ENCODE measurements at places on chromosomes 16 and 17. TPM values are rescaled to one million over a fixed set of nuclear protein-coding genes. Genes with fewer than 3 reads are reported as not detected.

The CLDN9 gene
- 0.35 TPM for total RNA-seq

DNA sequence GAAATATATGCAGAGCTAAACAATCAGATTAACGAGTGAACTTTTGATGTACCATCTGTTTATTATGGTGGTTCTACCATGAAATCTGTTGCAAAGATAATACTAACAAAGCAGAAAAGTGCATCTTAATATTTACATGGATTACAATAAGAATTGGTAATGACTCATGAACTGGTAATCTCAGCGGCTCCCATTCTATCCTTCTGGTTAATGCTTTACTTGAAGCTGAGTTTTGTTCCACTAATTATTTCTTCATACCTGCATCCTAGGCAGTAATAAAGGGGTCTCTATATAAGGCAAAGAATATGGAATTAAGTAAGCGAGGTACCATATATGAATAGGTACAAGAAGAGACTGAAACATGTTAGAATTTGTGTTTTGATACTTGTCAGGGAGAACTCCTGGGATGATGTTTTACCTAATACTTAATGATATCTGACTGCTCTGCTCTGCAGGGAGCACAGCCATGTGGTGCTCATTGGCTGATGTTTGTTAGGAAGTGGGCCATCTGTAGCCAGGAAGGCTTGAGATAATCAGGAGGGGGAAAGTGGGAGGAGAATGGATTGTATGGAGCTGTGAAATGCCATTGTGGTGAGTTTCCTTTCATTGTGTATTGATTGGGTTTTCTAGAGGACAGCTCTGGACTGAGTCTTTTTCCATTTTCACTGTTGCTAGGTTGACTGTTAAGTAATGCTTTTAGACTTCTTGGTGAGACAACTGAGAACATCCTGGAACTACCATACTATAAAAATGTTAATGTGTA lies 52.6 kb downstream of the MAP2K6 start:
- H3K27me3 ChIP-seq = no peaks in the 10 kb centered on the region
- no peak overlapping the region for H3K4me3 ChIP-seq
- peak overlapping the region; percentile 49 for H3K27ac ChIP-seq
- no peak for DNase-seq

DNA sequence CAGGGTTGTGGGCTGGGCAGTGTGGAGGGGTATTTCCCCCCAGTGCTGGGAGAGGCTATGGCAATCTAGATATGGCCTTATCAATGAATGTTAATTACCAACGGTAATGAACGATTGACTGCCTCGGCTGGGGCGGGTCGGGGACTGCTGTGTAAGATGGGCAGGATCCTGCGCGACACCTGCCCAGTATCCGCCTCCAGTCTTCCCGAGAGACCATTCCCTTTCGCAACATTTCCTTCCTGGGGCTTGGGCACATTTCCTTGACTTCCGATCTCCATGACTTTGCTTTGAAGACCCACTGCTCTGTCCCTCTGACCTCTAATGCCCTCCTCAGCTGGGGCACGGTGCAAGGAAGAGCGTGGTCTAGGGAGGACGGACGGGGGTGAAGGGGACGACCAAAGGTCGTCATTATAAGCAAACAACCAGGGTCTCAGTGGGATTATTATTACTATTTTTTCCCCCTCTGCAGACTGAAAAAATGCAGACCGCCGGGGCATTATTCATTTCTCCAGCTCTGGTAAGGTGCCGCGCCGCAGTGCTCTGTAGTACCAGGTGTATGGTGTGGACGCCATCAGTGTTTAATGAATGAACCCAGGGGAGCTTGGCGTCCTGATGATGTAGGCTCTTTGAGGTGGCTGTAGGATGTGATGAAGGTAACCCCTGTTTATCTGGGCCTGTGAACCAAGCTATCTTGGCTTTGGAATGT lies 506 bp downstream of the ATP5MC1 start:
- peak overlapping the region; percentile 81 for H3K27ac ChIP-seq
- H3K4me1 ChIP-seq = peaks cover 7% of the 10 kb centered on the region
- no peak for DNase-seq
- H3K36me3 ChIP-seq = no peaks in the 10 kb centered on the region

- peak; percentile 15 for DNase-seq
- no peak overlapping the region for H3K4me3 ChIP-seq
- no peaks in the 10 kb centered on the region for H3K4me1 ChIP-seq
- no peaks in the 10 kb centered on the region for H3K27me3 ChIP-seq
- H3K36me3 ChIP-seq = no peaks in the 10 kb centered on the region
Measured at GRCh38 chr16:85401370-85401916, 211.7 kb upstream of the GSE1 start.

DNA sequence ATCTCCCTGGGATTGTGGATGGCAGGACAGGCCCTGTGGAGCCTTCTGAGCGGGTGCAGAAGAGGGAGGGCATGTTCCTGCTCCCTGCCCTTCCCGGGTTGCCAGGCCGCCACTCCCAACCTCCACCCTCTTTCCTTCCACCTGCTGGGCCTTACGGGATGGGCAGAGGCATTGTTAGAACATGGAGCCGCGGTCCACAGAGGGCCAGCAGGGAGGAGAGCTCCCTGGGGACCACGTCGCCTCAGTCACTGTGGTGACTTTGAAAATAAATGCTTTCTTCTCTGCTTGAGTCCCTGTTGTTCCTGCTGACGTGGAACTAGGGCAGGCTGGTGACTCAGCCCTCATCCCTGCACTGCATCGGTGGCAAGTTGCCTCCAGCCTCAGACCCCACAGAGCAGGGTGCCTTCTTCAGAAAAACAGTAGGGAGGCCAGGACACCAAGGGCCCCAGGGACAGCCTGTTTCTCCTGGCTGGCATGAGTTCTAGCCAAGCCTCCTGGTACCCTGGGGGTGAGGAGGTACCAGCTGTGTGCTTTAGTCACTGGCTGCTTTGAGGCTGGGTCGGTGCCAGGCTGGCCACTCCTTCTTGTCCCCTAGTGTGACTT lies 224.9 kb downstream of the SEC14L1 start:
- no peak overlapping the region for H3K4me3 ChIP-seq
- peaks cover 15% of the 10 kb centered on the region for H3K4me1 ChIP-seq
- H3K36me3 ChIP-seq = no peaks in the 10 kb centered on the region
- peak; percentile 78 for DNase-seq
- H3K27ac ChIP-seq = peak overlapping the region; percentile 32

DNA sequence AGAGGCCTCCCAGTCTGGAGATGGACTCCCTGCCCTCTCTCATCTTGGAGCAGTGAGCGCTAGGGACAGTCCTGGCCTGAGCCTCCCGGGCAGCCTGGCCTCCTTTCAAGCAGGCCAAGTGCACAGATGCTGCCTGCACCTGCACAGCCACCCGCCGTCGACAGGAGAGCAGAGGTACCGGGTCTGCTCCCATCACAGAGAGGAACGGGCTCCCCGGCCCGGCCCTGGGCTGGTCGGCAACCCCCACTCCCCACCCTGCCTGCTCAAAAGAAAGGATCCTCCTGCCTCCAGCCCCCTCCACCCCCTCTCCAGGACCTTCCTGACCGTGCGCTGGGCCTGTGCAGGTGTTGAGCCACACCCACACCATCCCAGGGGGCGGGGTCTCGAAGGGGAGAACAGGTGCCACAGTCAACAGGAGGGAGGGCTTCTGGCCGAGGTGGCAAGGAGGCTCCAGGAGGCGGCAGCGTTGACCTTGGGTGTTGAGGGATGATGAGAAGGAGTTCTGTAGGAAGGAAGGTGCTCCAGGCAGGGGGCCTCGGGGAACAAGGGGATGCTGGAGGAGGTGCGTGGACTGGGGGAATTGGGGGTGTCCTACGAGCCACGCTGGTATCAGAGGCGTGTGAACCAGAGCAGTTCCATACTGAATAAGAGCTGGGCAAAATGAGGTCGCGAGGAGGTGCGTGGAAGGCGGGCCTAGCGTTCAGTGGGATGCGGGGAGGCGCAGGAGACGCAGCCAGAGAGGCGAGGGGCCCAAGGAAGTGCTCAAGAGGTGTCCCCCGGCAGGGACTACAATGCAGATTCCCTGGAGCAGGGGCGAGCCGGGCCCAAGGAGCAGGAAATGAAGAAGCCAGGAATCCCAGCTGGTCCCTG lies 967 bp upstream of the CDH15 start:
- peaks cover 24% of the 10 kb centered on the region for H3K27me3 ChIP-seq
- H3K4me3 ChIP-seq = peak overlapping the region; percentile 20
- DNase-seq = peak; percentile 88
- H3K4me1 ChIP-seq = peaks cover 8% of the 10 kb centered on the region
- no peaks in the 10 kb centered on the region for H3K36me3 ChIP-seq
- H3K27ac ChIP-seq = no peak overlapping the region

- no peaks in the 10 kb centered on the region for H3K27me3 ChIP-seq
- H3K27ac ChIP-seq = no peak overlapping the region
- DNase-seq = no peak
- H3K4me1 ChIP-seq = peaks cover 10% of the 10 kb centered on the region
- no peaks in the 10 kb centered on the region for H3K36me3 ChIP-seq
- peak overlapping the region; percentile 5 for H3K4me3 ChIP-seq
Measured at GRCh38 chr17:82320956-82321927, 3.8 kb upstream of the CD7 start.

The GSDMA gene
- 0.90 TPM for total RNA-seq

DNA sequence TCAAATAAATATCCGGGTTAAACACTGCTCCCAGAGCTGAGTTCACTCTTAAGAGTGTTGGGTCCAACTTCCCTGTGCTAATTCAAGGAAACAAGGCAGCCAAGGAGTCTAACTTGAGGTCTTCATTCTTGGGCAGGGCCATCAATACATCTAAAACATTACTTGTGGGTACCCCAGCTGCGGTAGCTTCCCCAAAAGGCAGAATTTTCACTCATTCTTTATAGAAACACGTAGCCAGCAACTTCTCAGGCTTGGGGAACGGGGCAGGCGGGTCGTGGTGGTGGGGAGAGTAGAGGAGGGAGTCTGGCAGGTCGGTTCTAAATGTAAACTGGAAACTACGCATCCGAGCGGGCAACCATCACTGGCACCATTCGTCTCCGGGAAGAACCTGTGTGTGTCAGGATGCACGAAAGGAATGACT lies 666 bp upstream of the METTL9 start:
- no peak for DNase-seq
- H3K27me3 ChIP-seq = no peaks in the 10 kb centered on the region
- H3K36me3 ChIP-seq = no peaks in the 10 kb centered on the region

DNA sequence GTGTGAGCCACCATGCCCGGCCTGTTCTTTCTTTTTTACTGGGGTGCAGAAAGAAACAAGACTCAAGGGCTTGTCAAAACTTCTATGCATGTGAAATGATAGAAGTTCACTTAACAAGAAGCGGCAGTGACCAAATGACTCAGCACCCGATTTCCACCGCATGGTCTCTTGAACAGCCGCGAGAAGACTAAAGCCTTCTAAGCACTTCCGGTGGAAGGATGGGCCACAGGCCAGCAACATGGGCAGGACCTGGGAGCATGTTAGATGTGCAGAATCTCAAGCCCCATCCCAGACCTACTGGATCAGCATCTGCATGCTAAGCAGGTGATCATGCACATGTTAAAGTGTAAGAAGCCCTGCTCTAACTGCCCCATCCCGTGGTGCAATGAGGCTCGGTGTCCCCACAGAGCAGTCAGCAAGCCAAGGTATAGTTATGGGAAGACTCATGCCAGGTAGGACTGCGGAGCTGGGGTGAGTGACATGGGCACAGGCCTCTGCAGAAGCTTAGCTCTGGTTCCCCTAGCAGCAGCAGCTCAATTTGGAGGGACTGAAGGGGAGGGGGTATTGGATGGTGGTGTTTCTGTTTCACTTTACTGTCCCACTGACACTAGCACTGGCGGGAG lies 88.5 kb upstream of the HNF1B start:
- no peak overlapping the region for H3K4me3 ChIP-seq
- H3K27me3 ChIP-seq = no peaks in the 10 kb centered on the region
- no peaks in the 10 kb centered on the region for H3K4me1 ChIP-seq
- no peak for DNase-seq
- H3K36me3 ChIP-seq = no peaks in the 10 kb centered on the region

The NUDT16L1 gene
- 50.7 TPM for total RNA-seq

- H3K27ac ChIP-seq = no peak overlapping the region
- DNase-seq = no peak
- H3K36me3 ChIP-seq = no peaks in the 10 kb centered on the region
- no peak overlapping the region for H3K4me3 ChIP-seq
- H3K27me3 ChIP-seq = no peaks in the 10 kb centered on the region
Measured at GRCh38 chr17:30208214-30208613, 27.3 kb downstream of the SLC6A4 start.

GRCh38 chr17:79623786-79624717 lies 13.2 kb upstream of the RBFOX3 start:
- no peak overlapping the region for H3K4me3 ChIP-seq
- no peaks in the 10 kb centered on the region for H3K4me1 ChIP-seq
- H3K27ac ChIP-seq = no peak overlapping the region
- H3K36me3 ChIP-seq = no peaks in the 10 kb centered on the region
- no peak for DNase-seq
- H3K27me3 ChIP-seq = no peaks in the 10 kb centered on the region

GRCh38 chr17:52064791-52065211 lies 93.7 kb downstream of the CA10 start:
- no peak for DNase-seq
- no peaks in the 10 kb centered on the region for H3K4me1 ChIP-seq
- no peak overlapping the region for H3K4me3 ChIP-seq

DNA sequence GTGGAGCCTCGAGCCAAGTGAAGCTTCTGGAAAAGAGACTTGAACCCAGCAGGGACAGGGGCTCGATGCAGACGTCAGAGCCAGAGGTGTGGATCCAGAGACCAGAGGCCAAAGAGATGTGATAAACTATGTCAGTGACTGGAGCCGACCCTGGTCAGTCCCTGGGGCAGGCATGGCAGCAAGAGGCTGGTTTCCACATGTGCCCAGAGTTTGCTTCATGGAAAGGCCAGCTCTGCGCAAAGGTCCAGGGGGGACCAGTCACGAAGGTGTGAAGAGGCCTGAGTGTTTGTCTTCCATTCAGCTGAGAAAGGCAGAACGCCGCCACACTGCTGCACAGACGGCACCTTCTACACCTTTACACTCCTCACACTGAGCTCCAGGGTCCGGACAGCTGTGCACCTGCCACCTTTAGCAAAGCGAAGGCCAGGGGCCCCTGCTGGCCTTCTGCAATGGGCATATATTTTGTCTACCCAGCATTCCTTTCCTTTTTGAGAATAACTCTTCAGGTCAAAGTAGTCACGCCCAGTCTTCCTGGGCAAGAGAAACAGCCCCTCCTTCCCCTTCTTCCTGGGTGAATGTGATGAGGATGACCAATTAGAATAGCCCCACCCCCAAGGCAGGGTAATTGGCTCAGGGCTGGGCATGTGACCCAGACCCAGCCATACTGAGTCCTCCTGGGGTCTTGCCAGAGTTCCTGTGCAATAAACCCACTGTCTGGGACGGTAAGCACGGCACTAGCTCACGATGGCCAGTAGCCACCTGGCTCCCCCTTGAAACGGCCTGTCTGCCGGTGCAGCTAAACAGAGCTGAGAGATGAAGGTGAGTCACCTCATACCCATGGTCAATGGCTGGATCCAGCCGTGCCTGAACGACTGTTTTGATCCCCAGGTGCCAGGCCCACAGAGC lies 2.3 kb upstream of the RPH3AL start:
- H3K4me3 ChIP-seq = no peak overlapping the region
- H3K36me3 ChIP-seq = no peaks in the 10 kb centered on the region
- peaks cover 11% of the 10 kb centered on the region for H3K4me1 ChIP-seq
- H3K27ac ChIP-seq = no peak overlapping the region
- H3K27me3 ChIP-seq = no peaks in the 10 kb centered on the region
